ENCODE measurements at places on chromosomes 4 and X.

DNA sequence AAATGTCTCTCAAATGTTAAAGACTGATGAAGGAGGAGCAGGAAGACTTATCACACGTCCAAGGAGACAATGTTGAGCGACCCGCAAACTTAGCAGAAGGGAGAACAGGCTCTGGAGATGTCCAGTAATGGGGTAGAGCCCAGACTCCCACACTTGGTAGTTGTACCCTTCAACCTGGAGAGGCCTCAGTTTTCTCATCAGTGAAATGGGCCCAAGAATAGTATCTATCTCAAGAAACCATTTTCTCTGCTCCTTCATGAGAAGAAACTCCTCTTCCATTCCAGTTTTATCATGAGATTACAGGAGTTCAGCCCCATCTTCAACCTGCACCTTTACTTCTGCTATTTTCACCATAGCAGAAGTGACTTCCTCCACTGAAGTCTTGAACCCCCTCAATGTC is 169.9 kb downstream of the DHRSX start:
- no peak for DNase-seq

- DNase-seq: no peak
Observed at GRCh38 chrX:137040113-137040794, 6.5 kb upstream of the GPR101 start.

GRCh38 chr4:88765729-88766128 is 68.1 kb upstream of the NAP1L5 start:
- DNase-seq: no peak

DNA sequence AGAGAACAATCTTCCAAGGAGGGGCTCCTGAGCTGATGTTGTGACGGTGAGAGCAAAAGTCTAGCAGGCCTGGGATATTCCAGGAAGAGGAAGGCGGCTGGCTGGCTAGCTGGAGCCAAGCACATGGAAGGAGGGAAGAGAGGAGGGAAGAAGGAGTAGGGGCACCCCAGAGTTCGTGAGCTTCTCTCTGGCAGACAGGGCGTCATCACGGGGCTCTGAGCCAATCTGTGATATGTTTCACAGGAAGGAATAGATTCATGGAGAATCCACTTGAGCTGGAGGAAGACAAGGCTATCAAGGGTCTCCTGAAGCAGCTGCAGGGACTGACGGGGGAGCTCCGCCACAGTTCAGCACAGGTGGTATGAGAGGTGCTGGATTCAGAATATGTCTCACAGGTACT is 73.6 kb downstream of the DHRSX start:
- no peak for DNase-seq

- DNase-seq: no peak
Observed at GRCh38 chr4:68348577-68348976, 1.3 kb downstream of the YTHDC1 start.

Data from neuronal stem cell (in vitro differentiated cells).